Esophagus (tissue), 2 donors: ENCODE measurements at places on chromosomes 6 and 20. TPM values are rescaled to one million over a fixed set of nuclear protein-coding genes. Genes with fewer than 3 reads are reported as not detected.

Gene ACOT8
- polyA plus RNA-seq, result 26.6 TPM

Gene PLG
- polyA plus RNA-seq, result not detected

Gene NHLRC1
- polyA plus RNA-seq, result 0.79 TPM

Gene AVP
- not detected for polyA plus RNA-seq

Gene CALHM4
- not detected for polyA plus RNA-seq

Gene PRPH2
- polyA plus RNA-seq, result 0.14 TPM

Gene DEFB132
- polyA plus RNA-seq, result not detected

Gene WFDC10B
- 0.07 TPM for polyA plus RNA-seq

Gene TP53INP2
- polyA plus RNA-seq, result 39.5 TPM

Gene BPIFA1
- polyA plus RNA-seq, result not detected

Gene TUBB2A
- 115 TPM for polyA plus RNA-seq

Gene FAM83B
- polyA plus RNA-seq, result 9.9 TPM

Gene WFDC12
- polyA plus RNA-seq, result 4.3 TPM

Gene POM121L2
- not detected for polyA plus RNA-seq

Gene IL17A
- polyA plus RNA-seq, result 0.05 TPM

Gene FILIP1
- 1.6 TPM for polyA plus RNA-seq

Gene TBXT
- not detected for polyA plus RNA-seq

Gene ULBP3
- 0.61 TPM for polyA plus RNA-seq

Gene SEMG1
- polyA plus RNA-seq, result not detected

Gene BMP6
- polyA plus RNA-seq, result 0.26 TPM

Gene BTNL2
- polyA plus RNA-seq, result not detected

Gene DACT2
- 0.83 TPM for polyA plus RNA-seq

Gene PHACTR1
- 0.41 TPM for polyA plus RNA-seq

Gene OR2H2
- polyA plus RNA-seq, result not detected

Gene C6orf58
- not detected for polyA plus RNA-seq

Gene MLN
- polyA plus RNA-seq, result not detected

Gene EDN1
- polyA plus RNA-seq, result 1.5 TPM

Gene PM20D2
- 5.5 TPM for polyA plus RNA-seq

Gene APOM
- 4.3 TPM for polyA plus RNA-seq

Gene UNC5CL
- polyA plus RNA-seq, result 0.82 TPM

Gene PNLDC1
- polyA plus RNA-seq, result 0.02 TPM

Gene KIAA1755
- 1.4 TPM for polyA plus RNA-seq

Gene SOX18
- polyA plus RNA-seq, result 7.5 TPM

Gene GPR6
- polyA plus RNA-seq, result not detected

Gene ZNF217
- polyA plus RNA-seq, result 9.0 TPM

Gene CHRNA4
- polyA plus RNA-seq, result 0.02 TPM

Gene TAGAP
- 0.59 TPM for polyA plus RNA-seq

Gene GSTA2
- not detected for polyA plus RNA-seq
